ENCODE measurements at places on chromosomes 7 and 10. TPM values are rescaled to one million over a fixed set of nuclear protein-coding genes. Genes with fewer than 3 reads are reported as not detected.

The MYO3A gene
- not detected for total RNA-seq

The COL1A2 gene
- 6,748 TPM for total RNA-seq

DNA sequence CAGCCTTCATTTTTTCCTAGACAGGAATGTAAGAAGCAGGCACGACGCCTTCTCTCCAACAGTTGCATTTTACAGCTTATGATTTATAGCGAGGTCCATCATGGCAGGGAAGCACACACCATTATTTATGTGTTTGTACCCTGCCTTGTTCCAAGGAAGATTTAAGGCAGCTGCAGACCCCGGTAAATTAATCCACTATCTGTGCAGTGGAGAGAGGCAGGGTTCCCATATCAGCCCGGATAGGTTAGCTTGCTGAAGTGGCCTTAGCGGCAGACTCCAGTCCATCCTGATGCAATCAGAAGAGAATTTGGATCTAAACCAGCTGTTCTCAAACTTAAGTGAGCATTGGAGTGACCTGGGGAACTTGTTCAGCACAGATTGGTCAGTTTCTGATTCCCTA, 359.4 kb downstream of the GALNT17 start:
- no peak for DNase-seq
- H3K4me1 ChIP-seq: peaks cover 6% of the 10 kb centered on the region
- H3K27ac ChIP-seq: no peak overlapping the region
- no peak overlapping the region for H3K4me3 ChIP-seq
- no peaks in the 10 kb centered on the region for H3K27me3 ChIP-seq

The SPDYE16 gene
- not detected for total RNA-seq

The KDM7A gene
- total RNA-seq: 4.9 TPM

GRCh38 chr10:69656742-69657269, 26.8 kb downstream of the FAM241B start:
- H3K36me3 ChIP-seq: no peaks in the 10 kb centered on the region
- no peaks in the 10 kb centered on the region for H3K4me1 ChIP-seq
- H3K27me3 ChIP-seq: peaks cover 18% of the 10 kb centered on the region
- no peak overlapping the region for H3K4me3 ChIP-seq
- H3K27ac ChIP-seq: no peak overlapping the region

DNA sequence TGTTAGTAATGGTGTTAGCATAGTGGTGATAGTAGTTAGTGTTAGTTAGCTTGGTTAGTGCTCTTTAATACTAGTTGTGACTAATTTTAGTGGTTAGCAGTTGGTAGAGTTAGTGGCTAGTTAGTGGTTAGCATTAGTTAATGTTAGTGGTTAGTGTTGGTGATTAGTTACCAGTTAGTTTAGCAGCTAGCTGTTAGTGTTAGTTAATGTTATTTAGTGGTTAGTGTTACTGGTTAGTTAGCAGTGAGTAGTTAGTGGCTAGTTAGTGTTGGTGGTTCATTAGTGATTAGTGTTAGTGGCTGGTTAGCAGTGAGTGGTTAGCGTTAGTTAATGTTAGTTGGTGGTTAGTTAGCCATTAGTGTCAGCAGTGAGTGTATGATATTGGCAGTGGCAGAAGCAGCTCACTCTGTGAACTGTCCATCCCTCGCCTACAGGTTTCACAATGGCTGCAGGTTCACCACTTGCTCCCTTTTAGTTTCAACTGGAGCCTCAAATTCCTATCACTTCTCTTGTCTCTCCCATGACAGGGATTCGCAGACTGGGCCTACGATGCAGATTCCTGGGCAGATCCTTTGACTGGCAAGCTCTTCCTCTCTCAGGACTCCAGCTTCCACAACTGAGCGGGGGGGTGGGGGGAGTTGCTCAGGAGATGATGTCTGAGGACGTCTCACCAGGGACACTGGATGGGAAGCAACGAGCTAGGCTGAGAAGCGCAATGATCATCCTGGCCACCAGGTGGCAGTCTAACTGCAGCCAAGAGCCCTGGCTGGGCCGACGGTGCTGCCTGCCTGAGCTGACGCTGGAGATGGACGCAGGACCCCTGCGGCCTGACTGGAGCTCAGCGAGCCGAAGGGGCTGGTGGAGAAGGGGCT, 19.5 kb downstream of the GHRHR start:
- H3K27me3 ChIP-seq: peaks cover 19% of the 10 kb centered on the region
- no peak overlapping the region for H3K27ac ChIP-seq
- no peaks in the 10 kb centered on the region for H3K36me3 ChIP-seq
- H3K4me3 ChIP-seq: no peak overlapping the region
- no peaks in the 10 kb centered on the region for H3K4me1 ChIP-seq
- peak; percentile 31 for DNase-seq

The COL26A1 gene
- 6.8 TPM for total RNA-seq

The HPSE2 gene
- not detected for total RNA-seq

The GIMAP8 gene
- total RNA-seq: not detected

DNA sequence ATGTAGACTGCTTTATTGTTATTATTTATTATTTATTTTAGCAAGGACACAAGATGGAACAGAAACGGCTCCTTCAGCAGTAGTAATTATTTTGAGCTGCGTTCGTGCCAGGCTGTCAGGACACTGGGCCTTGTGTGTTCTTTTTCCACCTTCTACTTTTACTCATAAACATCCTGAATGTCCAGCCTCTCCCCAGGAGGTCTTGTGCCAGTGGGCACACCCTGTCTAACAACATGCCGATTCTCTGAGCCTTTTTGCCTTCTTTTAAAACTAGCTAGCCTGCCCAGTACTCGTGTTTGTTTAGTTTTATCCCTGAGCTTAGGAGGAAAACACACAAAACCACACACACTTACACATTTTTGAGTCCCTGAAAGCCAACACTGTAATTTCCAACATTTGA, 1.2 kb downstream of the SCIN start:
- no peak for DNase-seq
- H3K4me1 ChIP-seq: peaks cover 13% of the 10 kb centered on the region
- no peaks in the 10 kb centered on the region for H3K36me3 ChIP-seq
- H3K27me3 ChIP-seq: peaks cover 26% of the 10 kb centered on the region
- no peak overlapping the region for H3K4me3 ChIP-seq
- H3K27ac ChIP-seq: no peak overlapping the region

DNA sequence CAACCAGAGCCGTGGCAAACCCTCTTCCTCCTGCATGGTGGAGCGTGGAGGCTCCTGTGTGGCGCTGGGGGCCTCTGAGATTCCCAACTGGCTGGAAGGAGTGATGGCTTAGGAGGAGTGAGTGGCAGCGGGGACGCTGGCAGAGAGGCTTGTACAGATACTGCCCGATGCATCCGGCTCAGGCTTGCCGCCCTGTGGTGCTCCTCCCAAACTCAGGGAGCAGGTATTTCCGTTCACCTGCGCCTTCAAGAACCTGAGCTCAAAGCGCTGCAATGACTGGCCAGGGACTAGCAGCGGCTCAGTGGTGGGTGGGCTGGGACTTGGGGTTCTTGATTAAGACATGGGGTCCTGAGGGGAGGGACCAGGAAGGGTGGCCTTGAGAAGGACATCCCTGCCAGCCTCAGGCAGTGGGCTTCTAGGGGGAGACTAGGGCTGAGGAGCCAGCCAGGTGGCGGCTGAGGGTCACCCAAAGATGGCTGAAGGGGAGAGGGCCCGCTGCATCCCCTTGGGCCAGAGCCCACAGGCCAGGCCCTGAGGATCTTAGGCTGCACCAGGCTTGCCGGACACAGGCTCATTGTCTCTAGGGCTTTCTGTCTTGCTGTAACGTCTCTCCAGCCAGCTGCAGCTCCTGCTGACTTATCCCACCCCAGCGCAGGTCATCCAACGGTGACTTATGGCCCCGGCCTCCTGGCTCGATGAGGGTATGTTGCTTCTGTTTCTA, 3.2 kb downstream of the ZNF775 start:
- no peaks in the 10 kb centered on the region for H3K27me3 ChIP-seq
- H3K27ac ChIP-seq: no peak overlapping the region
- peaks cover 12% of the 10 kb centered on the region for H3K4me1 ChIP-seq
- DNase-seq: no peak

DNA sequence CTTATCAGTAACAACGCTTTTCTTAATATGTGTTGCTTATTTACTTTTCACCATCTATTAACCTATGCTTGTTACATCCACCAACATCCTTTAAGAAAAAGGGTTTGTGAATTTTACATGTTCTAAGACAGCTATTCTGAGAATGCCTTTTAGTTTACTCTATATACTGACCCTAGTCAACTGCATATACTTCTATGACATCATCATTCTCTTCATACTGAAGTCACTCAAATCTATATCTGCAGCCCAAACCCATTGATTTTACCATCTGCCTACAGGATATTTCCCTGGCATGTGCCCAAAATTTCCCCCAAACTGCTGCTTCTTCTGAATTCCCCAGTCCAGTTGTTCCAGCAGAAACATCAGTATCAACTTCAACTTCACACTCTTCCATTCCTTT, 94.6 kb upstream of the FAM204A start:
- no peaks in the 10 kb centered on the region for H3K4me1 ChIP-seq
- DNase-seq: no peak
- H3K36me3 ChIP-seq: no peaks in the 10 kb centered on the region
- H3K27me3 ChIP-seq: no peaks in the 10 kb centered on the region
- no peak overlapping the region for H3K4me3 ChIP-seq

The SFTPA1 gene
- not detected for total RNA-seq

The UNCX gene
- not detected for total RNA-seq

DNA sequence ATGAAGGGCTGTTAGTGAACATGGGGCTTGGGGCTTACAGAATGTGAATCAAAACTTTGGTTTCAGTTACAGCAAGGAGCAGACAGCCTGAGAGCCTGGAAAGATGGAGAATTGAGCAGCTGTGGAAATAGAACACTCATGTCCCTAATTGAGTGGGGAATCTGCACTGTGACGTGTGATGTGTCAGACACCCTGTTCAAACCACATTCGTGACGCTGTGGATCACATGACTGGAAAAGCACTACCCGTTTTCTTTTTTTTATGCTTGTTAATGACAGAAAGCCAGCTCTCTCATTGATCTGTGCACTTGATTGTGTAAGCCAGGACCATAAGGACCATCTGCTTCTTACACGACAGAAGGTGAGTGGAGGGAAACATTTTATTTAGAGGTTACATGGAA, 15.1 kb upstream of the TBX20 start:
- no peaks in the 10 kb centered on the region for H3K36me3 ChIP-seq
- DNase-seq: no peak
- H3K4me3 ChIP-seq: no peak overlapping the region
- H3K4me1 ChIP-seq: no peaks in the 10 kb centered on the region
- peaks cover 17% of the 10 kb centered on the region for H3K27me3 ChIP-seq

DNA sequence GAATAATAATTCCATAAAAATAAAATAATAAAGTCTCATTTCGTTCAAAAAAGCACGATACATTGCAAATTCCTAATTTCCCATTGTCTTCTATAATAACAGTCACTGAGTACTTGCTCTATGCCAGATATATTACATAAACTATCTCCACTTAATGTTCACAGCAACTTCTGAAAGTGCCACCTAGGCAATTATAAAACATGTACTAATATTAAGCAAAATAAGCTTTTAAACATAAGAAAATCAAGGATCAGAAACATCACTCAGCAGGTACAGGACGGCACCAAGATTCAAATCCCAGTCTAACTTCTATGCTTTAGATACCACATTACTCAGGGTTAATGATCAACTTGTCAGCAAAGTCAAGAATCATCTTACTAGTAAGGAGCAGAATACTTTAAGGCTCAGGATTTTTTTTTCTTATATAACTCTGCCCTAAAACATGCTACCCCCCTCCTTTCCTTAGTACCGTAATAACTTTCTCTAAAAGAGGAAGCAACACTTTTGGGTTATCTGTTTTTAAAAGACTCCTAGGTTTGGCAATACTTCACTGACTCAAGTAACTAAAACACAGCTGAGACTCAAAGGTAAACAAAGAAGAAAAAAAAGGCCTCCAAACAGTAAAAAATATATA, 51.3 kb downstream of the USP6NL start:
- H3K27me3 ChIP-seq: no peaks in the 10 kb centered on the region

GRCh38 chr7:88268051-88268450, 38.6 kb downstream of the STEAP4 start:
- no peaks in the 10 kb centered on the region for H3K27me3 ChIP-seq
- H3K36me3 ChIP-seq: no peaks in the 10 kb centered on the region
- H3K27ac ChIP-seq: no peak overlapping the region
- H3K4me3 ChIP-seq: no peak overlapping the region

- H3K4me1 ChIP-seq: peaks cover 6% of the 10 kb centered on the region
- H3K4me3 ChIP-seq: no peak overlapping the region
- DNase-seq: no peak
- H3K36me3 ChIP-seq: no peaks in the 10 kb centered on the region
Measured at GRCh38 chr10:88971221-88972061, 18.9 kb upstream of the ACTA2 start.

DNA sequence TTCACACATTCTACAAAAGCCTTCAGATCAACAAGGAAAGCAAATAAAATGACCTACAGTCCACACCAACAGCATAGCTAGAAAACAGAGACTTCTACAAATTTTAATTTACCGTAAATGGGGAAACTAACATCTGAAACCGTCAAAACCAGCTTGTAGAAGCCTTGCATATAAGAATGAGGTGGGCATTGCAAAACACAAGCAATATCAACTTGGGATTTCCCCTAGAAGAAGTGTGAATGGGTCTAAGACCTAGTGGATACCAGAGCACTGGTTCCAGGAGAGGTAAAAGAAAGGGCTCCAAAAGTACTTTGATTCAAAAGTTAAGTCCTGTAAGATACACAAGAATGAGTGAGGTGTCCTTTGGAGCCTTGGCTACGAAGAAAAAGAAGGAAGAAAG, 18.7 kb downstream of the RTKN2 start:
- no peak for DNase-seq
- H3K27ac ChIP-seq: no peak overlapping the region
- no peaks in the 10 kb centered on the region for H3K36me3 ChIP-seq
- H3K4me3 ChIP-seq: no peak overlapping the region
- no peaks in the 10 kb centered on the region for H3K27me3 ChIP-seq
- peaks cover 14% of the 10 kb centered on the region for H3K4me1 ChIP-seq

The MSMB gene
- total RNA-seq: not detected

DNA sequence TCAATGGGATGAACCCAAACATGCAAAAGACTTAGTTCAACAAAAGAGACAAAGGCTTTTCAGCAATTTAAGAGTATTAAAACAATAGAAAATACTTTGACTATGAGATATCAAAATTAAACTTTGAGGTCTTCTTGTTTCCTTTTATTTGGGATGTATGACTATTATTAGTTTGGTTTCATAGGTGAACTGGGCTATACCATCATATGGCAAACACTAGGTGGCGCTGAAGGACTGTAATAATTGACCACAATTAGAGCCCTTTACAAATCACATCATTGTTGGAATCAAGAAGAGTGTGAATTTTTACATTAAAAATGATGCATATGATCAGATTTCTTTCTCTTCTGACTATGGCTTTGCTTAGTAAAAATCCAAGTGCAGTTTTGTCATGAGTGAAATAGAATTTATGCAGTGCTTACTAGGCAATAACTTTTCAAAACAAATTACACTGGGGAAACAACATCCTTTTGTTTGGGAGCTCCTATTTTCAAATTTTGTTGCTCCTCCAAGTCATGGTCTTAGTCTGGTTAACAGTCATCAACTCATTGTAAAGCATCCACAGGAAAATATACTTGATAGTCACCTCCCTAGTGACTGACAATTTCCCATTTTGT, 14.7 kb upstream of the NXPH1 start:
- H3K36me3 ChIP-seq: no peaks in the 10 kb centered on the region
- no peak overlapping the region for H3K27ac ChIP-seq
- no peak overlapping the region for H3K4me3 ChIP-seq
- peak; percentile 25 for DNase-seq
- H3K4me1 ChIP-seq: no peaks in the 10 kb centered on the region

Data from astrocyte (in vitro differentiated cells and primary cell).